ENCODE measurements at places on chromosomes 6 and 20.

DNA sequence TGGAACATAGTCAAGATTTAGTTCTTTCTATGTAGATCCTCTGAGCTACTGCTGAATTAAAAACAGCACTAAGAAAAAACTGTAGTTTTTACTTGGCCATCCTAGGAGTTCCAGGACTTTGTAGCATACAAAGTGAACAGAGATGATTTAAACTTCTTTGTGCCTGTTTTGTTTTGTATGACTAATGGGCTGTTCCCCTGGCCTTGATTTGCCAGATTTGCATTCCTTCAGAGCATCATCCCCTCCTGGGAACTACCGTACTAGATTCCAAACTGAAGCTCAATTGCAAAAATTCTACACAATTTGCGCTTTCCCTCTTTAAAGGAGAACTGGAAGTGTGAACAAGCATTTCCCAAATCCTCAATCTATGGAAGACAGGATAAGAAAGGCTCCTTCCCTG lies 23.1 kb downstream of the ACOT13 start:
- DNase-seq = no peak

GRCh38 chr6:164095056-164095455 lies 680.5 kb downstream of the QKI start:
- DNase-seq = no peak

GRCh38 chr6:8103726-8104125 lies 1.4 kb upstream of the EEF1E1 start:
- no peak for DNase-seq

GRCh38 chr6:157892363-157892877 lies 69.4 kb downstream of the SNX9 start:
- no peak for DNase-seq

DNA sequence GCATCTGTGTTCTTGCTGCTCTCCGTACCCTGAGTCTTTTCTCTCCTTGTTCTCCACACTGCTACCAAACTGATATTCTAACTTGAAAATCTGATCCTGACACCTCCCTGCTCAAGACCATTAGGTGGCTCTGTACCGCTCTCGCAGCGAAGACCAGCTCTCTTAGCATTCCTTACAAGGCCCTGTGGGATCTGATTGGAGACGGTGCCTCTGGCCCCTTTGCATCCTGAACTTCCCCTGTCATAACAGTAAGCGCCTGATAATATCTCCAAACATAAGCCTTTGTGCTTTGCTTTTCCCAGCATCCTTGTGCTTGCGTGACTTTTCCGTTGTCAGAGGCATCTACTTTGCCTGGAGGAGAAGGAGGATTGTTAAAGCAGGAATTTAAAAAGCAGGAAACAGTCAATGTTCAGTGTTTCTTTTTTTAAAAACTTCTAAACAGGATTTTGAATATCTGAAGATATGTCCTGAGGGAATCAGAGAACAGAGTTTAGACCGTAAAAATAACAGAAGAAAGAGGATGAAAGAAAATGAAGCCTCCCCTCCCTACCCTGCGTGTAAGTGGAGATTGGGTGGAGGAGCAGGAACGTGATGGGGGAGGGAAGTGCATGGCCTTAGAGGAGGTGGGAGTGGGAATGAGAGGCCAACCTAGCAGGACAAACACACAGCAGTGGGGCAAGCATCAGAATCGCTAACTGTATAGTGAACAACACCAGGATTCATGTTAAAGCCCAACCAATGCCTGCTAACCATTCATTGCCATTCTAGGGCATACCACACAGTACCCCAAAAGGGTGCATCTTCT lies 89.2 kb upstream of the STMND1 start:
- no peak for DNase-seq

GRCh38 chr6:159943968-159944598 lies 24.8 kb upstream of the IGF2R start:
- no peak for DNase-seq
